Choroid plexus epithelial cell (primary cell): ENCODE measurements at places on chromosomes 2 and 18.

GRCh38 chr2:65545837-65546805 is 113.7 kb upstream of the SPRED2 start:
- DNase-seq: no peak

DNA sequence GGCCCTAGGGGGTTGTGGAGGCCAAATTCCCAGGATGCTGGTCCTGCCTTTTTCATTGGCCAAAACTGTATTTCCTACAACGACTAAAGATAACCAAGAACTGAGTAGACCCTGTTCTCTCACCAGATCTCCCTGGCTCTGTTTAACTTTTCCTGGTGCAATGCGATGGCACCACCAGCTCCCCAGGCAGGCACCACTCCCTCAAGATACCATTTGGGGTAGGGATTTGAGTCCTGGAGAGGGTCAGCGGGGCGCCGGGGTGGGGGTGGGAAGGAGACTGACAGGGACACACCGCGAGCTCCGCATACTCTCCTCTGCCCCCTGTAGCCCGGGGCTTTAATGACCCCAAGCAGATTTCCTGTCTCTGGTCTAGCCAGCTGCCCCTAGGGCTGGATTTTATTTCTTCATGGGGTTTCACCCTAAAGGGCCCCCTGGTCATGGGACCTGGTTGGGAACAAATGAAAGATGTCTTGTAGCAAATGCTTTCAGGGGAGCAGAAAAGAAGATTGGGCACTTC is 7.3 kb downstream of the SIX2 start:
- DNase-seq: no peak

DNA sequence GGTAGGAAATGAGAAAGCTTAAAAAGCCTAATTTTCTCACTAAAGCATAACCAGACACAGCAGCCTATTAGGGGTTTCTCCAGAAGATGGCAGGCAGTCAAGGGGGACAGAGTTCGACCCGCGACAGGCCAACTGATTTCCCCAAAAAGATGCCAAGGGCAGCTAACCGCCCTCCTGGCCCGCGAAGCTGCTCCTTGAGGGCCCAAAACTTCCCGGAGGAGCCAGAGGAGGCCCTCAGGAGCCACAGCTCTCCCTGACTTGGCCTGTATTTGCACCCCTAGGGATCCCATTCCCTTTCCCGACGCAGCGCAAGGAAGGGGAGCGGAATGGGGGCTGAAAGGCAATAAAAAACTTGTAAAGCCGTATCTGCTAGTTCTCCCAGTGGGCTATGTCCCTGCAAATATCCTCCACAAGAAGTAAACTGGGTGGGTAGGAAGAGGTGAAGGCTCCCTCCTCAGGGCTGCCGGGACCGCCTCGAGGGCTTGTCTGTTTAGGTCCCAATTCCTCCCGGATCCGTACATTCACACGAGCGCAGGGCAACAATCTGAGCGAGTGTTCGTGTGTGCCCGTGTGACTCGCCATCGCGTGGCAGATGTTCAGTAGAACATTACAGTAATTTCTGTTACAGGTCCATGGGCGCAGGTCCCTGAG is 756 bp upstream of the NAGK start:
- DNase-seq: no peak

- DNase-seq: peak; percentile 52
Measured at GRCh38 chr18:33596178-33596854, 18.3 kb downstream of the ASXL3 start.

DNA sequence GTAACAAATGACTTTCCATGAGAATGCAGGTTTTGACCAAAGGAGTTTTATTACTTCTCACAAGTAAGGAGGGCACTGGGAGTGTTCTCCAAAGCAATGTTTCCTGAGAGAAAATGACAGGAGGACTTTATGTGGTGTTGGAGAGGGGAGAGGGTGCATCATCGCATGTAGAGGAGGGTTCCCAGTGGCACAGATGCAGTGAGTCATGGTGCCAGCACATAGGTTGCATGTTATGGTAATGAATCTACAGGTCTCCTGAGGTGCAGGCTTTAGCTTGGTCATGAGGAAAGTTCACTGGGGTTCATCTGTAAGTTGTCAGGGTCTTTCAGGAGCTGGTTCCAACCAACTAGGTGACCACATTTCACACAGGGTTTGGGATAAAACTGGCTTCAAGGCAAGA is 30.4 kb downstream of the NAT8 start:
- peak; percentile 1 for DNase-seq

DNA sequence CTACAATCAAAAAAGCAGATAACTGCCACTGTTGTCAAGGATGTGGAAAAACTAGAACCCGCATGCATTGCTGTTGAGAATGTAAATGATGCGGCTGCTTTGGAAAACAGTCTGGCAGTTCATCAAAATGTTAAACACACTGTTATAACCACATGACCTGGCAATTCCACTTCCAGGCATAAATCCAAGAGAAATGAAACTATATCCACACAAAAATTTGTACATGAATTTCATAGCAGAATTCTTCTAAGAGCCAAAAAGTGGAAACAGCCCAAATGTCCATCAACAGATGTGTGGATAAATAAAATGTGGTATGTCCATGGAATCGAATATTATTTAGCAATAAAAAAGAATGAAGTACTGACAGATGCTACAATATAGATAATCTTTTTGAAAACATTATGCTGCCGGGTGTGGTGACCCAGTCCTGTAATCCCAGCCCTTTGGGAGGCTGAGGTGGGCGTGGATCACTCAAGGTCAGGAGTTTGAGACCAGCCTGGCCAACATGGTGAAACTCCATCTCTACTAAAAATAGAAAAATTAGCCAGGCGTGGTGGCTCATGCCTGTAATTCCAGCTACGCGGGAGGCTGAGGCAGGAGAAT is 32.0 kb downstream of the ERCC3 start:
- peak; percentile 66 for DNase-seq

GRCh38 chr2:172861098-172861497 is 125.5 kb downstream of the RAPGEF4 start:
- no peak for DNase-seq

DNA sequence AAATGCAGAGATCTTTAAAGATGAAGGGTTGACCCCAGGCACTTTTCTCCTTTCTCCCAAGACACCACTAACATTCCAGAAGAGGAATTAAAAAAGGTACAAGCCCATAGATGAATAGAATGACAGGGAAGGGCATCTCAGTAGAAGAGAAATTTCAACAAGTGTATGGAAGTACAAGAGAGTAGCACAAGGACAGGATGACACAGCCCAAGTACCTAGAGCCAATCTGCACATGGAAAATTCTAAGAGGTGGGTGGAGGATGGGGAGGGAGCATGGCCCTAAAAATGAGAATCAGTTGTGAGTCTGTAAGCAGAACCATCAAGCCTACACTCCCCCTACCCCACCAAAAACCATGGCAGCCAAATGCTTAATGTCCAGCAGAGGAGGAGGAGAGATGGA is 39.7 kb upstream of the LOXHD1 start:
- DNase-seq: no peak

DNA sequence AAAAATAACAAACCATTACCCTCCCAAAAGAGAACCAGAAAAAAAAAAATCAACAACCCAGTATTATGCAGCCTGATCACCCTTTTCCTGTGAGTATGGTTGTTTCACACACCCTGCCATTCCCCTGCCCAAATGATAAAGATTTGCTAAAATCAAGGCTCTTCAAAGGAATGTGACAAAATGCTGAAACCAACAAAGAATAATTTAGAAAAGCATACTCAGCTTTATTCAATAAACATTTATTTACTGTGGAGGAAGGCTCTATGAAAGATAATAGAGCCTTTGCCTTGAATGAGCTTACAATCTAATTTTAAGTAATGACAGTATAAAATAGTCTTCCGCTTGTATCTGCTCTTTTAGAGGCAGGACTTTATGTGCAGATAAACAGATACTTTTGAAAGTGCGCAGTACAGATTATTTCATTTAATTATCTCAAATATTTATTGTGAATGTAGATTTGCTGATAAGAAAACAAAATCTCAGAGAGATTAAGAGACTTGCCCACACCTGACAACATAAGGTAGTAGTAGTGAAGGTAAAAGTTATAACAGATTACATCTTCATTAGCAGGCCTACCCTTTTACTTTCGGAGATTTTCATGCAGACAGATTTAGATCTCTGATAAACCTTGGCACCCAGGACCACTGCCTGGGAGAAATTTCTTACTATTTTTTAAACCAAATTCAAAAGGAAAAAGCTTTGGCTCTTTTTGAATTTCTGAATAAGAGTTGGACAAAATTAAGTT is 211.9 kb downstream of the SRBD1 start:
- no peak for DNase-seq

GRCh38 chr2:166766220-166766619 is 122.1 kb upstream of the XIRP2 start:
- no peak for DNase-seq

GRCh38 chr18:6672821-6673308 is 56.7 kb upstream of the ARHGAP28 start:
- DNase-seq: no peak

DNA sequence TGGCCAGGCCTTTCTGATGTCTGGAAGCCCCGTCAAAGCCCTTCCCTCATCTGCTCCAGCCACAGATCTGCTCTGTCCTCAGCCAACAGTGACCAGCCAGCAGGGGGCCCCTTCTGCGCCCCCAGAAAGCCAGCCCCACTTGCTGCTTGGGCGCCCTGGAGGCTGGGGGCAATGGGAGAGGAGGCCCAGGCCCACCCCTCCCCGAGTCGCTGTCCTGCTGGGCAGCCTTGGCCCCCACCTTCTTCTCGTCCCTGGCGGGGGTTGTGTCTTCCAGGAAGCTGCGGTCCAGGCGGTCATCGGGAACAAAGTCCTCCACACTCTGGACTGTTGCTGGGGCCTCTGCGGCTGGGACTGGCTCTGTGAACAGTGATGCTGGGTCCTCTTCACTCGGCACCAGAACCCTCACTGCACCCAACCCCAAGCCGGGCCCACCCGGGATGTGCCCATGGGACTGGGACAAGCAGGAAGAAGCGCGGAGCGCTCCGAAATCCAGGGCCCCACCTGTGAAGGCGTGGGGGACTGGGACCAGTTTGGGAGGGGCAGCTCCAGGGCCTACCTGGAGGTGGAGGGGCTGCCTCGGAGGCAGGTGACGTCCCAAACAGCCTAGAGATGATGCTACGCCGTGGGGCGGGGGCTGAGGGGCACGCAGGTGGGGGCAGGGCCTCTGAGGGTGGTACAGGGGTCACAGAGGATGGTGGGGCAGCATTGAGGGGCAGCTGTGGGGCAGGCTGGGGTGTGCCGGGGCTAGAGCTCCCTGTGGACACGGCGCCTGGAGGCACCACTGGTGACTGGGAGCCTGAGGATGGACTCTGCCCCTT is 257.6 kb downstream of the ANKRD30B start:
- no peak for DNase-seq

DNA sequence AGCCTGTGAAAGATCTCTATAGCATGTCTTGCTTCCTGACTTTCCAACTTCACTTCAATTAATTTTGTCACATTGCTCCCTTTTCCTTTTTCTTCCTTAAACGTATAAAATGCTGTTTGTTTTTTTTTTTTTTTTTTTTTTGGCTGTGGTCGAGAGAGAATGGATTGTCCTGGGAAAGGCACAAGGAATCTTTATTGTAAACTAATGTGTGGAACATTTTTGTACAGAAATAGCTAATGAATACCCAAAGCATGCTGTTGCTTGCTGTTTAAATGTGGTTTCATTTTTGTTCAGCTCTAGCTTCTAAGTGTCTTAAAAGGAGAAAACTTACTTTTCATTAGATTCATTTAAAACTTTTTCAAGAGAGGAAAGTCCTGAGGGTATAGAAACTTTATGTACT is 105.5 kb downstream of the GPD2 start:
- DNase-seq: no peak

DNA sequence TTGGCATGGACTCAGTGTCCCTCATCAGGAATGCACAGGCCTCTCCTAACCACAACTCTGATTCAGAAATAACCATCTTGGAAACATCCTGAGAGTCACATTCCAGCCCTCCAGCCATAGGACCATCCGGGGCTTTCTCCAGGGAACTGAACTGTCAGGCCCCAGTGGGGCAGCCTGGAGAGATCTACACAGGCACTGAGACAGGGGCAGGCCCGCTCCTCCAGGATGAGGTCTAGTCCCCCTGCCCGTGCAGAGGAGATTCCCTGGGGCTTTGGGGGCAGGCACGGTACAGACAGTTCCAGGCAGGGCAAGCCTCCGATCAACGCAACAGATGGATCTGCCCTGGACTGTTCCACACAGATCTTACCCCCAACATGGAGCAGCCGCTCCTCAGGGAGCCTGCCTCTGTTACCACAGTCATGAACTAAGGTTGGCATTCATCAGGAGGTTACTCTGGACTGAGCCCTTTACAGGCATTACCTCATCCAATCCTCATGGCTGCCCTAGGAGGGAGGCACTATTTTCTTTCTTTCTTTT is 12.0 kb downstream of the KCNK3 start:
- DNase-seq: peak; percentile 36

DNA sequence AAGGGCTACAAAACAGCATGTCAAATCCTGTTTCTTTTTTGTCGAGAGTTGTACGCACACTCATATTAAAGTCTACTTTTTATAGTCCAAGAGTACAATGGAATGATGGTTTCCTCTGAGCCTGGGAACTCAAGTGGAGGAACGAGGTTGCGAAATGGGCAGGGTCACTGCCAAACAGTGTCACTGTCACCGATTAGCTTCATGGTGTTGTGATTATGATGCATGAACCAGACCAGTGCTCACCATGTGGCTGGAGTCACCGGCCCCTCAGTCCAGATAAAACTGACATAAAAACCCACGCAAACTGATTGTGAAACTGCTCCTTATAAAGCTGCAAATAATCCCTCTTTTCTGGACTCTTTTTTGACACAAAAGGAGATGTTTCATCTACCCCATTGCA is 122.0 kb downstream of the COPS8 start:
- DNase-seq: peak; percentile 52

DNA sequence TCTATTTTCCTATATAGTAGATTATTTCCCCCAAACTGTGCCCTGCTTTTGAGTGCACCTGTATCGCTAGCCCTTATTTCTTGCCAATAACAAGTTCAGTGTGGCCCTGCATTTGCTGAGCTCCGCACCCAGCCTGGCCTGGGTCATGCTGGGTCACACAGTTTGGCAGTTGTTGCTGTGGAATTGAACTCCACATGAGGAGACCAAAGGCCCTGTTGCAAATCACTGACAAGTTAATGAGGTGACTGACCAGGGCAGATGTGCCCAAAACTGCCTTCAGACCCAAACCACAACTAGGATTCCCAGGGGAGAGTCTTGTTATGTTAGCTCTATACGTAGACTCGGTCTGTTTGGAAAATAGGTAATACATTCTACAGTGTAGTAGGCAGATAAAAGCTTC is 31.0 kb downstream of the COL4A4 start:
- no peak for DNase-seq

GRCh38 chr2:230893841-230894781 is 29.4 kb downstream of the ITM2C start:
- no peak for DNase-seq

DNA sequence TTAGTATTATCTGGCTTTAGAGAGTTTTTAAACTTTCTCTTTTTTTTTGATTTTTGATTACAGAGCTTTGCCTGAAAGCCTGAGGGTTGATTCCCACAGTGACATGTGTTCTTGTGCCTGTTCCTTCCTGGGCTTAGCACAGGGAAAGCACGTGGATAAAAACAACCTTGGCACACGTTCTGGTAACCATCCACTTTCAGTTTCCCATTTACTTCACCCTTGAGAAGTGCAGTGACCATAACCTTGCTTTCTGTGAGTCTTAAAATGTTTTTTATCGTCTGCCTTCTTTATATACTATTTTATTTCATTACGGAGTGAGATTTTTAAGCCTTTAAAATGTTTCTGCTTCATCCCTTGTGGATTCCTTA is 11.5 kb downstream of the CD226 start:
- peak; percentile 46 for DNase-seq

- no peak for DNase-seq
Measured at GRCh38 chr18:45365835-45366234, 249.4 kb upstream of the SLC14A2 start.
